ENCODE measurements at places on chromosomes 2 and 18. TPM values are rescaled to one million over a fixed set of nuclear protein-coding genes. Genes with fewer than 3 reads are reported as not detected.
A peak's percentile ranks its signal among the peaks of the same experiment; 100 is the strongest.

LRRTM1 gene
- total RNA-seq = not detected

TAF4B gene
- 14.9 TPM for total RNA-seq

MEP1B gene
- not detected for total RNA-seq

ODC1 gene
- 161 TPM for total RNA-seq

ASTL gene
- total RNA-seq = 1.3 TPM

WBP1 gene
- 38.6 TPM for total RNA-seq

DNA sequence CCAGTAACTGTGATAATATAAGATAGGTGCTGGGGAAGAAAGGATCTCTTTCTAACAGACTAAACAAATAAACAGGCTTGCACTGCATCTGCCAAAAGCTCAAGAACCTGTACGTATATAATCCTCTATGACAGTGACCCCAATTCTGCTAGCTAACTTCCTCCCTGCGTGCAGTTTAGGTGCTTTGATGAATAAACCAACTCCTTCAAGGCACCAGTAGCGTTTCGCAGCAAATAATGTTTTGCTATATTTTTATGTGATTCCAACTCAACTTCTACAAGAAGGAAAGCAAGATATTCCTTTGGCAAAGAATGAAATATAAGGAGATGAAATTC, 135.5 kb upstream of the CHAC2 start:
- H3K27me3 ChIP-seq = peaks cover 3% of the 10 kb centered on the region
- H3K27ac ChIP-seq = no peak overlapping the region
- H3K36me3 ChIP-seq = no peaks in the 10 kb centered on the region
- DNase-seq = no peak
- no peak overlapping the region for H3K4me3 ChIP-seq

- peaks cover 4% of the 10 kb centered on the region for H3K4me1 ChIP-seq
- H3K36me3 ChIP-seq = no peaks in the 10 kb centered on the region
- H3K4me3 ChIP-seq = no peak overlapping the region
- no peak overlapping the region for H3K27ac ChIP-seq
- no peak for DNase-seq
Measured at GRCh38 chr2:109648041-109648527, 33.9 kb downstream of the SOWAHC start.

DNA sequence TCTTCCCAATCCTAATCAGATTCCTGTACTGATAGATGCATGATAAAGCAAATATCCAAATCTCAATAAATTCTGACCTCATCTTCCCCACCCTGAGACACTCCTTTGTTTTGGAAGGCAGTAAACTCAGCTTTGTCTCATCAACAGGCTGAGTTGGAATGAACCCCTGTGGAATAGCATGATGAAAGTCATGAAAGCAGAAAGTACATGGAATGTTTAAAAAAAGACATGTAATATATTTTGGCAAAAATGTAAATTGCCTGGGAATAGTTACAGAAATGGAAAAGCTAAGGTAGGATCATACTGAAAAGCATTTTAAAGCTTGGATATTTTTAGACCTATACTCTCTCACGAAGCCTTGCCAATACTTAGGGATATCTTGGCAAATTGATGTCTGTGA, 468.7 kb upstream of the CDH7 start:
- no peaks in the 10 kb centered on the region for H3K36me3 ChIP-seq
- H3K27me3 ChIP-seq = no peaks in the 10 kb centered on the region
- H3K4me3 ChIP-seq = no peak overlapping the region
- H3K27ac ChIP-seq = no peak overlapping the region
- no peak for DNase-seq

- DNase-seq = no peak
- no peaks in the 10 kb centered on the region for H3K36me3 ChIP-seq
- no peaks in the 10 kb centered on the region for H3K27me3 ChIP-seq
- H3K4me1 ChIP-seq = no peaks in the 10 kb centered on the region
Measured at GRCh38 chr2:48883661-48884060, 128.1 kb upstream of the LHCGR start.

- H3K27me3 ChIP-seq = peaks cover 13% of the 10 kb centered on the region
- H3K4me1 ChIP-seq = peaks cover 59% of the 10 kb centered on the region
- no peak for DNase-seq
- peak overlapping the region; percentile 10 for H3K27ac ChIP-seq
Measured at GRCh38 chr2:64980183-64980582, 9.0 kb upstream of the SLC1A4 start.

GRCh38 chr2:18701981-18702380, 112.6 kb upstream of the NT5C1B start:
- no peaks in the 10 kb centered on the region for H3K27me3 ChIP-seq
- H3K4me1 ChIP-seq = no peaks in the 10 kb centered on the region
- H3K36me3 ChIP-seq = no peaks in the 10 kb centered on the region
- no peak overlapping the region for H3K4me3 ChIP-seq

DNA sequence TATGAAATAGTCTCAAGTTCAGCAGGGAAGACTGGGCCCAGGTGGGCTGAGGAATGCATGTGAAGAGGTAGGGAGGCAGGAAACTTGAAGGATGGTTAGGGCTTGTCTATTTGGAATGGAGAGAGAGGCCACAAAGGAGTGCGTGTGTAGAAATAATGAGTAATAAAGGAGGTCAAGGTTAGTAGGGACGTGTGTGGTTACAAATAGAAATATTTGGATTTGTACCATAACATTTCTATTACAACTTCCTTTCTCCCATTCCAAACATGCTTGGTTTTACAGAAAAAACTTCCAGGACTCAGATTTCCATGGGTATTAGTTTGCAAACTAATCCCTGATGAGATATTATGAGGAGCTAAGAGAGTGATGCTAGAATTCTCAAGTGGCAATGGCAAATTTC, 280.6 kb downstream of the NCKAP5 start:
- no peaks in the 10 kb centered on the region for H3K27me3 ChIP-seq
- H3K4me3 ChIP-seq = no peak overlapping the region
- H3K4me1 ChIP-seq = no peaks in the 10 kb centered on the region
- no peak for DNase-seq
- H3K27ac ChIP-seq = no peak overlapping the region

DNA sequence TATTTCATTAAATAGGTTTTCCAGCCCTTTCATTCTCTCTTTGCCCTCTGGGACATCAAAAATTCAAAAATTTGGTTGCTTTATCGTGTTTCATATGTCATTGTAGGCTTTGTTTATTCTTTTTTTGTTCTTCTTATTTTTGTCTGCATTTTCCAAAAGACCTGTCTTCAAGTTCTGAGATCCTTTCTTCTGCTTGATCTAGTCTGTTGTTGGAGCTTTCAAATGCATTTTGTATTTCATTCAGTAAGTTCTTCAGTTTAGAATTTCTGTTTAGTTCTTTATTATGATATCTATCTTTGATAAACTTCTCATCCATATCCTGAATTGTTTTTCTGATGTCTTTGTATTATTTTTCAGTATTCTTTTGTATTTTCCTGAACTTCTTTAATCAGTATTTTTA, 123.6 kb downstream of the XRCC5 start:
- no peak for DNase-seq
- no peak overlapping the region for H3K27ac ChIP-seq
- no peaks in the 10 kb centered on the region for H3K4me1 ChIP-seq
- H3K27me3 ChIP-seq = peaks cover 3% of the 10 kb centered on the region

DNA sequence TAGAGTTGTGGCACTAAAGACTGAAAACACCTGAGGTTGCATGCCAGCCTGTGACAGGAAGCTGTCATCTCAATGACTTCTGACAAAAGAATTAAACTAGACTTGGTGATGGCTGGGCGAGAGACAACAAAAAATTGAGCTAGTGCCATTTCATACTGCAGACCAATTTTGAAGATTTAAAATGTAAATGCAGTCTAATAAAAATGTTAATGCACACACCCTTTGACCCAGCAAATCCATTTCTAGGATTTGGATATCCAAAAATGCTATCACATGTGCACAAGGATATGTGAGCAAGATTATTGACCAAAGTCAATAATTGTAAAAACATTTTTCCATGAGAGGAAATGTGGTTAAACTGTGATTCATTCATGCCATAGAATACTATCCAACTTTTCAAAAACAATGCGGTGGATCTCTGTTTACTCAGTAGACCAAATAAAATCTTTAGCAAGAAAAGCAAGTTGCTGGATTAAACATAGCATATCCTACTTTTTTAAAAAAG, 5.6 kb downstream of the FBXO36 start:
- H3K4me3 ChIP-seq = no peak overlapping the region
- no peak for DNase-seq
- no peaks in the 10 kb centered on the region for H3K27me3 ChIP-seq
- no peaks in the 10 kb centered on the region for H3K36me3 ChIP-seq
- no peak overlapping the region for H3K27ac ChIP-seq
- H3K4me1 ChIP-seq = peaks cover 16% of the 10 kb centered on the region

- no peak overlapping the region for H3K4me3 ChIP-seq
- no peaks in the 10 kb centered on the region for H3K36me3 ChIP-seq
- H3K27ac ChIP-seq = no peak overlapping the region
- peaks cover 29% of the 10 kb centered on the region for H3K27me3 ChIP-seq
- H3K4me1 ChIP-seq = no peaks in the 10 kb centered on the region
Measured at GRCh38 chr2:88141952-88142351, 14.1 kb upstream of the FABP1 start.

- no peak for DNase-seq
- H3K36me3 ChIP-seq = no peaks in the 10 kb centered on the region
- no peak overlapping the region for H3K4me3 ChIP-seq
Measured at GRCh38 chr2:138060301-138060635, 96.0 kb downstream of the HNMT start.

GRCh38 chr2:71452565-71452964, 796 bp upstream of the DYSF start:
- H3K27me3 ChIP-seq = peaks cover 52% of the 10 kb centered on the region
- no peak overlapping the region for H3K4me3 ChIP-seq
- no peaks in the 10 kb centered on the region for H3K36me3 ChIP-seq
- H3K4me1 ChIP-seq = peaks cover 9% of the 10 kb centered on the region
- H3K27ac ChIP-seq = no peak overlapping the region

DNA sequence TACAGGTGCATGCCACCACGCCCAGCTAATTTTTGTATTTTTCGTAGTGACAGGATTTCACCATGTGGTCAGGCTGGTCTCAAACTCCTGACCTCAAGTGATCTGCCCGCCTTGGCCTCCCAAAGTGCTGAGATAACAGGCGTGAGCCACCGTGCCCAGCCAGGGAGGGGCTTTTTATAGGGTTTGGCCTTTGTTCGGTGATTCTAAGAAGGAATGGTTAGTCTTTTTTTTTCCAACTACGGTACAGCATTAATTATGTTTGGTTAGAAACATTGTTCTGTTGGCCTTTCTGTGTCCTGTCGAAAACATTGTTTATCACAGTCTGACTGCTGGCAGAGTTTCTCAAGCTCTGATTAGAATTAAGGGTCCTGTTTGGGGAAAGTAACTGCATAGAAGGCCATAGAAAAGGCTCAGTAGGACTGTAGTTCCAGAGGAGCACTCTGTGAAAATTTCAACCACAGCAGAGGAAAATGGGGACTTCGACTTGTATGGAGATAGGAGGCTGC, 19.3 kb upstream of the SMCHD1 start:
- H3K27ac ChIP-seq = peak overlapping the region; percentile 99
- H3K4me1 ChIP-seq = peaks cover 62% of the 10 kb centered on the region
- DNase-seq = no peak
- H3K27me3 ChIP-seq = no peaks in the 10 kb centered on the region

DNA sequence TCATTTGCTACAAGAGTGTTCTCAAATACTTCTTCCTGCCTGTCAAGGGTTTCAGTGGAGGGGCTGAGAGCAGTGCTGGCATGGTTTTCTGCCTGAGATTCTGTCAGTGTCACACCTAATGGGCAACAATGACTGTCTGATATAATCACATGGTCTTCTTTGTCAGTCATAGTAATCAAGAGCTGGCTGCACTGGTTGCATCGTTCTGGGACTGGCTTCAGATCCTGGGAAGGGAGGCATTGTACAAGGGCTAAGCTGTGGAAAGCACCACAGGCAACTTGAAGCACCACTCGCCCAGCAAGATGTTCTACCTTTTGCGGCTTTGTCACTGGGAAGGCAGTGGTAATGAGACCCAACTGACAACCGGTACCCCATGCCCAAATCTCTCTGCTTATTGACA, 19.6 kb downstream of the ALS2 start:
- H3K36me3 ChIP-seq = peaks cover 4% of the 10 kb centered on the region
- no peak overlapping the region for H3K4me3 ChIP-seq
- no peaks in the 10 kb centered on the region for H3K4me1 ChIP-seq

DNA sequence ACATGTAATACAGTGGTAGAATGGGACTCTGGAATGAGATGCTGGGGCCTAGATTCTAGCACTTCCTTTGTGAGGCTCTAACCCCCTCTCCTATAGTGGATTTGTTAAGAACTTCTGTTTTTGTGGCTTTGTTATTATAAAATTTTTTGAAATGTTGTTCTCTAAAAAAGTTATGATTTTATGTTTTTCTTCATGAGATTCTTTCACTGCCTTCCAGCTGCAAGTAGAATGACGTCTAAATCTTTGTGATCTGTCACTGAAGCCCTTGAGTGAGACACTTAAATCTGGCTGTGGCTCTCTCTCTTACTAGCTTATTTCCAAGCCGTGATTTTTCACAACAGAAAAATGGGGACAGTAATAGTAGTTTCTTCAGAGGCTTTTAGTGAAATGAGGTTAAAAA, 1.6 kb downstream of the CASP8 start:
- peaks cover 68% of the 10 kb centered on the region for H3K4me1 ChIP-seq
- H3K4me3 ChIP-seq = peak overlapping the region; percentile 92
- H3K27me3 ChIP-seq = no peaks in the 10 kb centered on the region
- DNase-seq = no peak
- H3K27ac ChIP-seq = peak overlapping the region; percentile 97

- peaks cover 6% of the 10 kb centered on the region for H3K27me3 ChIP-seq
- H3K36me3 ChIP-seq = no peaks in the 10 kb centered on the region
- DNase-seq = no peak
- H3K4me3 ChIP-seq = no peak overlapping the region
- H3K27ac ChIP-seq = no peak overlapping the region
Measured at GRCh38 chr18:76395609-76396008, 99.4 kb downstream of the ZNF516 start.

DNA sequence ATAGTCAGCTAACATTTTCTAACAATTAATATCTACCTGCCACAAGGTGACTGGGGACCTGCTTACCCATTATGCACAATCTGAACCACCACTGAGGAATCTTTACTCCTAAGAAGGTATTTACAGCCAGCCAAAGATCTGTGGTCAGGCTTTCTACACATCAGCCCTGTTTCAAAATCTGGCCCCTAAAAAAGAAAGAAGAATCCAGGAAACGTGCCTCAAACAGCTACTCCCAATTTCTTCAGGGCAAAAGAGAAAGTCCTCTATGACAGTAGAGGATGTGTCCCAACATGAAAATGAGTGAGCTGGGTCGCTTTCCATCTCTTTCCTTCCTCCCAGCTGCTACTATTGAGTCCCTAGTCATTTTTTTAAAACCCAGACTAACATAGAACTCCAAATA, 79.5 kb downstream of the EPB41L3 start:
- no peaks in the 10 kb centered on the region for H3K27me3 ChIP-seq
- H3K27ac ChIP-seq = no peak overlapping the region
- H3K36me3 ChIP-seq = no peaks in the 10 kb centered on the region
- H3K4me3 ChIP-seq = no peak overlapping the region

DNA sequence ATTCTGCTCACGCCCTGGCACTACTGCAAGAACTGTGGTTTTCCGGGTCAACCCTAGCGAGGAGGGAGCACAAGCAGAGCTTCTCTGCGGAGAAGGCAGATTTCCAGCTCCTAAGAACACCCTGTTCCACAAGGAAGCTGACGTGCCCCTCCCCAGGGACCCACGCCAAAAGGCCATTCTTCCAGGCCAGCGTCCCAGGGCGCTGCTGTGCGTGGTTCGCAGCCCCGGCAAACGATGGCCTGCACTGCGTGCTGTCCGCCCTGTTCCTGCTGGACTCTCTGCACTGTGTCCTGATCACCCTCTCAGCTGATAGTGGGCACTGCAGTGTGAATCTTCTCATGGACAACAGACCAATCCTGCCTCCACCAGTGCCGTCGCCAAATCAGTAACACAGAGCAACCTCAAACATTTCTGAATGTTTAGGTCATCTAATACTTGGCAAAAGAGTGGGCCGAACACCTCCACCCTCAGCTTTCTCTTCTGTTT, 49.1 kb downstream of the ADI1 start:
- no peak overlapping the region for H3K4me3 ChIP-seq
- H3K27me3 ChIP-seq = no peaks in the 10 kb centered on the region
- H3K4me1 ChIP-seq = no peaks in the 10 kb centered on the region
- peaks cover 28% of the 10 kb centered on the region for H3K36me3 ChIP-seq
